Breast epithelium (tissue), 4 donors: ENCODE measurements at places on chromosomes 13 and 19.

DNA sequence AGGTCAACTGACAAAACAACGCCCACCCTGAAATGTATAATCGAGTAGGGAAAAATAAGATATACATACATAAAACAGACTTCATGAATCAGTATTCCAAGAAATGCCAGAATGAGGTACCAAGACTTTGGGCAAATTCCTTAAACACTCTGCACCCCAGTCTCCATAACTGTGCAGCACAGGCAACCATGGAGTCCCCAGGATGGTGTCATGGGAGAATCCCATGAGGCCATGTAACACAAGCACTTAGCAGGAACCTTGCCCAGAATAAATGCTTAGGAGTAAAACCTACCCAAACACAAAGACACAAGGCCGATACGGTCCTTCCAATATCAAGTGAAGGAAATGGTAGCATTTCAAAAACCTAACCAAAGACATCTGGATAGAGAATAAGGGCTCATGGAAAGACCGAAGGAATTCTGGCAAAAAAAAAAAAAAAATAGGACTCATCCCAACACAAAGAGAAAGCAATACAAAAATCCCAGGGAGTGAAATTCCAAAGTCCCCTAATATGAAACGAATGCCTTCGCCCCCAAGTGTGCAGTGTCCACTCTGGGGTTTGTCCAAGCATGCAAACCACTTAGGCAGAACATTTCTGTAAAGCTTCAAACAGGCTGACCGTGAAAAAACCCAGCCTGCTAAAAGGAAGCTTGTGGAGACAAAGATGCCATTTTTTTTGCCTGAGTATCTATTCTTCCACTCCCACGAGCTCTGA lies 11.1 kb downstream of the ZC3H4 start:
- DNase-seq, result no peak

- DNase-seq, result no peak
Measured at GRCh38 chr13:30216111-30216510, 91.2 kb downstream of the KATNAL1 start.

DNA sequence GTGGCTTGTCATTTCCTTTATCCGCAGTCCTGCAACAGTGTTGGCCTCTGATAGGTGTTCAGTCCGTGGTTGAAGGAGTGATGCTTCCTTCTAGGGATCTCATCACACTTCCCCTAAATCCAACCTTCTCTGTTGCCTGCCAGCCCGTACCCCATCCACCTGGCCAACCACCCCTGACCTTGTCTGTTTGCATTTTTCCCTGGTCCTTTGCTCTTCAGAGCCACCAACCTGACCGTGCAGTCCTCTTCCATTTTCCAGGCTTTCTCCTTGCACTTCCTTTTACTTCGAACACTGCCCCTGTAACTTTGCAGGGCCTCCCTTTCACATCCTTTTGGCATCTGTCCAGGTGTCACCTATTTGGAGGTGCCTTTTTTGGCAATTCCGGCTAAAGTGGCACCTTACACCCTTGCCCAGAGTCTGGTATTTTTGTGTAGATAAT lies 696 bp downstream of the ZNF460 start:
- DNase-seq, result no peak

- DNase-seq, result no peak
Measured at GRCh38 chr13:20592606-20593005, 25.6 kb downstream of the IFT88 start.

DNA sequence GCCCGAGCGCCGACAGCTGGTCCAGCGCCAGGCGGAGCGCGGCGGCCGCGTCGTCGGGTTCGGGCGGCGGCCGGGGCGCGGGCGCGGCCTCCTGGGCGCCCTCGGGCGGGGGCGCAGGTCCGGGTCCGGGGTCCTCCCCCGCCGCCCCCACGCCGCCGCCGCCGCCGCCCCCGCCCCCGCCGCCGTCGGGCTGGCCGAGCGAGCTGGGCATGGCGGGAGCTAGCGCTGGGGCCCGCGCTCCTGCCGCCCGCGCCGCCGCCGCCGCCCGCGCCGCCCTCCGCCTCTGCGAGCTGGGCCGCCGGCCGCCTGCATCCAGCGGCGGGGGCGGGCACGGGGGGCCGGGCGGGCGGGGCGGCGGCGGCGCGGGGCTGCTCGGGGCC lies 287 bp downstream of the MEX3D start:
- DNase-seq, result no peak

DNA sequence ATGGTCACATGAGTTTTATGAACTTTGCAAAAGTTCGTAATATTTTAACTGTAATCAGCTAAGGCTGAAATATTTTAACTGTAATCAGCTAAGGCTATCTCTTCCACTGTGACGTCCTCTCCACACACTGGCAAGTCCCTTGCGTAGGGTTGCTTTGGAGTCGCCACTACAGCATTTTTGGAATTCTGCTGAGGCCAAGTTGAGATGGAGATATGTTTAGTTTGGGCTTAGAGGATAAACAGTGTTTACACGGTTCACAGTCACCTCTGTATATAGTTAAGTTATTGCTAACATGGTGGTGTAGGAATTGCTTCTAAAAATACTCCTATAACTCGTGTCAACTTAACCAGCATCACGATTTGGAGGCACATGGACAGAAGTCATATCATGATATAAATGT lies 143.6 kb upstream of the SERP2 start:
- no peak for DNase-seq

DNA sequence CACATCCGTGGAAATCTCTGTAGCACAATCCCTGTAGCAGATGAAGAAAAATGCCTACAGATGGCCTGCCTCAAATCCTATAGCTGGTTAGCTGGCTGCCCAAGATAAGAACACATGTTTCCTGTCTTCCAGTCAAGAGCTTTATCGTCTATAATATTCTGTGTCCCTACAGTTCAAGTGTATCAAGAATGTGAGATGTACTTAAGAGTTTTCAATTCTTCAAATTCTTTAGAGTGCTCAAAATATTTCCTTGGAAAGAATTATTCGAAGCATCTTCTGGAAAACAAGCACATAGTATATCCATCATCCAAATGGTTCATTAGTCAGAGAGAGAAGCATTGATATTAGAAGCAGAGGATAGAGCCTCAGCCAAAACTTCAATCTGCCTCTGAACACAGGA lies 239.8 kb downstream of the COG6 start:
- DNase-seq, result no peak

- no peak for DNase-seq
Measured at GRCh38 chr13:71867131-71867814, at the start of gene DACH1. TSS of gene DACH1 (minus strand) at chr13:71867204.

DNA sequence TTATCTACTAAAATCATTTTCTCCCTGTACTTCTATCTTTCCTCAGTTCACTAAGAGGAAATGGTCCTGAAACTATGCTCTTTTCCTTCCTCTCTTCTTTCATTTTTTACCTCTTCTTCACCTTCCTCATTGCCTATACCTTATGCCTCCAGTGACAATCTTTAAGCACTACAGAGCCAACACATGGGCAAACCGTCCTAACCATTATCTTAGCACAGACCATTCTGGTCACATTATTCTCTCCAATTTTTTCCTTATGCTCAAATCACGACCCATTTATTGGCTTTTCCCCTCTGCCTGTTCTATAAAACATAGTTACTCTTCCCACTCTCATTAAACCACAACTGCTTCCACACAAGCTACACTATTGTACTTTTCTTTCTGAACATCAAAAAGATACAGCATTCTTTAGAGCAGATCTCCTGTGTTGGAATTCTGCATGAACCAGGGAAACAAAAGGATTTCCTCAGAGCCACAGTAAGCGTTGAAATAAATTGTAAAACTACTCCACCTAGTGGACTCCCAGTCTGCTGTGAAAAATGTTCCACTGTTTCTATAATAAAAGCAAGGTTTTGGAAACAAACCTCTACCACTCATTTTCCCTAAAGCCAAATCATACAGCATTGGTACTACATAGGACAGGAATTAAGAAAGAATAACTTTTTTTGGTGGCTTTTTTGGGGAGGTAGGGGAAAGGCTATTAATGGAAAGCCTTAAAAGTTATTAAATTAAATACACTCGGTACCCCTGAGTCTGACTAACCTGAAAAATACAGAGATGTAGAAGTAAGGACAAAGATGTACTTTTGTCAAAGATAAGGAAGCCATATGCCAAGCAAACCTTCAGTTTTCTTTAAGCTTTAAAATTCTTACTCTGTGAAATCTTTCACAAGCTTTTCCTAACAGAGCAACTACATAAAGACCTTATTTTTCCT lies 19.5 kb downstream of the NUFIP1 start:
- no peak for DNase-seq

- no peak for DNase-seq
Measured at GRCh38 chr13:101140936-101141335, 275.4 kb downstream of the NALCN start.

DNA sequence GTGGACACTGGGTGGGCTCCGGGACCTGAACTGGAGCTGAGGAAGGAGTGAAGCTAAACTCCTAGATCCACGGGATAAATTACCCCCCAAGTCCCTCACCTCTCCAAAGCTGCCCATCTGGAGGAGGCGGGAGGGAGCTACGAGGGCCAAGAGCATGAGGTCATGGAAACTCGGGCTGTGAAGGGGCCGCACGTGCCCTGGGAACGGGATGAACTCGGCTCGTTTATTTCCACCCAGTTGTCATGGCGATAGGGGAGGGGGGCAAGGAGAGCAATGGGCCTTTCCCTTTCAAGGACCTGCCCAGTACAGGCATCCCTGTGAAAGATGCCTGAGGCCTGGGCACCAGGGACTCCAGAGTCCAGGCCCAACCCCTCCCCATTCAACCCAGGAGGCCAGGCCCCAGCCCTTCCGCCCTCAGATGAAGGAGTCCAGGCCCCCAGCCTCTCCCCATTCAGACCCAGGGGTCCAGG lies 3.8 kb downstream of the PPP1R12C start:
- peak; percentile 76 for DNase-seq

DNA sequence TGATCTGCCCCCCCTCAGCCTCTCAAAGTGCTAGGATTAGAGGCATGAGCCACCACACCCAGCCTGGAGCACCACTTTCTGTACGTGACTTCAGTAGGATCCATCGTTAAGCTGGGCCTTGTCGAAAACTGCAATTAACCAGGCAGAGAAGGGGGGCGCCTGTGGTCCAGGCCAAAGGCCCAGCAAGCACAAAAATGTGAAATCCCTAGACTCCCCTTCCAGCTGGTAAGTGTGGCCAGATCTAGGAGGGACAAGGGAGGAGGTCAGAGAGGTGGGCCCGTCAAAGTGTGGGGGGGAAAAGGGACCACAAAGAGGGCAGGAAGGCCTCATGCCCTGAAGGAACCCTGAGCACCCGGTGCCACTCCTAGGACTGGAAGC lies 13.8 kb downstream of the DDX39A start:
- DNase-seq, result no peak

GRCh38 chr13:111165241-111166010 lies 50.3 kb downstream of the ARHGEF7 start:
- no peak for DNase-seq

DNA sequence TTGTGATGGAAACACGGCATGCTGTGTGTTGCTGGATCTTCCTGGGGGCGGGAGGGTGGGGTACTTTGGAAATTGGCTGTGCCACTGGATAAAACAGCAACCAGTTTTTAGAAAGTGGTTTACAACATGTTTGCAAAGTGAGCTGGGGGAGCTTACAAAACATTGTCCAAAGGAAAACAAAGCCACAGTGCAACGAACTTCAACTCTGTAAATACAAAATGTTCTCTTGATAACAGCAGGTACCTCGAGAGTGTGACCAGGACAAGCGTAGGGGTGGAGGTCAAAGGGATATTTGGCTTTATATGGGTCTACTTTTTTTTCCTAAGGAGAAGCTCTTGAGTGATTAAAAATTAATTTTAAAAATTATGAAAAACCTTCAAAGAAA lies 2.5 kb downstream of the IGSF23 start:
- no peak for DNase-seq

DNA sequence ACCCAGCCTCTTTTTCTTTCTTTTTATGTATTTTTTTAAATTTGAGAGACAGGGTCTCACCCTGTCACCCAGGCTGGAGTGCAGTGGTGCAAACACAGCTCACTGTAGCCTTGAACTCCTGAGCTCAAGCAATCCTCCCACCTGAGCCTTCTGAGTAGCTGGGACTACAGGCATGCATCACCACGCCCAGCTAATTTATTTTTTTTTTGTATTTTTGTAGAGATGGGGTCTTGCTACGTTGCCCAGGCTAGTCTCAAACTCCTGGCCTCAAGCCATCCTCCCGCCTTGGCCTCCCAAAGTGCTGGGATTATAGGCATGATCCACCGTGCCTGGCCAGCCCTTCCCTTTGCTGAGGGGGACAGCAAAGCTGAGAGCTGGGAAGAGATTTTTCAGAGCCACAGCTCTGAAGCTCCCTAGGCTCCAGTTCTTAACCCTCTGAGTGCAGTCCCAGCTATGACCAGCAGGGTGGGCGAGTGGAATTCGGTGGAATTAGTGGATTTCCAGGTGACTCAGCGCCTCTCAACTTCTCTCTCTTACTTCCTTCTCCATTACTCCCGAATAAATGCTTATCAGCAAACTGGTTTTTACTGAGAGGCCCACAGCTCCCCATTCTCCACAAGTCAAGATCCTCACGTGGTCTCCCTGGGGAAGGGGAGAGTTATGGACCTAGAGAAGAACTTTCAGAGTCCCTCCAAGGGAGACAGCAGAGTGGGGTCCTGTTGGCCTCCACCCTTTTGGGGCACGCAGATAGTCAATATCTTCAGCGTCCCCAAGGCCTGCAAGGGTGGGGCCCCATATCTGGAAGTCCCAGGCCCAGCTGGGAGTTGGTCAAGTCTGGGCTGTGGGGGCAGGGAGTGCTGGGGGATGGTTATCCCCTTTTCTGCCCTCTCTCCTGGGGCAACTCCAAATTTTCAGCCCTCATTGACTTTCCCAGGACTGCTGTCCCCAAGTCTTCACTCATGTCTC lies 1.2 kb downstream of the BLVRB start:
- peak; percentile 75 for DNase-seq

- no peak for DNase-seq
Measured at GRCh38 chr19:16281743-16282142, 42.9 kb upstream of the KLF2 start.

DNA sequence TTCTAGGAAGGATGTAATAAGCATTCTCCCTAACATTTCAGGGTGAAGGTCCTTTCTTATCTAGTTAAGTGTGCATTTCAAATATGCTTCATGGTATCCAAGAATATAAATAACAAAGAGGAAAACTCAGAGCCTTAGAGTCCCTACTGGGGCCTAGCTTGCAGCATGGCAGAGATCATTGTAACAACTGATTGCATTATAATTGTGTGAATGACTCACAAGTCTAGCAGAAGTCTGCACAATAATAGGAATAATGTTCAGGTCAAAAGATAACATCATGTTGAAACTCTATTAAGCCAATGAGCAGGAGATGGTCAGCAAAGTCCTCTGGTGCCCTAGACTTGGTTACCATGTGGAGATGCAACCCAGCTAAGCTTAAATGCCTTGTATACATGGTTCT lies 3.4 kb downstream of the POSTN start:
- no peak for DNase-seq

DNA sequence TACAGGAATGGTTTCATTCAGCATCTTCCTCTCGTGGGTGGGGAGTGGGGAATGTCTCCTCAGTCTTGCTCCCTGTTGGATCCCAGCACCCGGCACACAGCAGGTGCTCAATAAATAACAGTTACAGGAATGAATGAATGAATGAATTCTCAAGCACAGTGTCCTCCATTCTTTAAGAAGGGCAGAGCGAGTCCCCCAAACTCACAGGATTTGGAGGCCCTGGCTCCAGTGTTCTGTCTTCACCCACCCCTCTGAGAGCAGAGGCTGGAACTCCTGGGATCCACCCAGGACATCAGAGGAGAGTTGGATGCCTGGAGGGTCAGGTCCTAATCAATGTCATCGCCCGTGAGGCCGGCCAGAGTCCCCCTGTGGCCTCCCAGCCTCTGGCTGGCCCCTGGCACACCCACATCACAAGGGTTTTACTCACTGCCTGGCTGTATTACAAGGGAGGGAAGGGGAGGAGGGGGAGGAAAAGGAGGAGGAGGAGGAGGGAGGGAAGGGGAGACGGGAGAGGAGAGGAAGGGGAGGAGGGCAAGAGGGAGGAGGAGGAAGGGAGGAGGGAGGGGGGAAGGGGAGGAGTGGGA lies 8.7 kb upstream of the CREB3L3 start:
- no peak for DNase-seq
